ENCODE measurements at places on chromosomes 5 and 9. TPM values are rescaled to one million over a fixed set of nuclear protein-coding genes. Genes with fewer than 3 reads are reported as not detected.

PDLIM7 gene
- total RNA-seq = 21.3 TPM

WHRN gene
- 5.4 TPM for total RNA-seq

FAM221B gene
- not detected for total RNA-seq

DNA sequence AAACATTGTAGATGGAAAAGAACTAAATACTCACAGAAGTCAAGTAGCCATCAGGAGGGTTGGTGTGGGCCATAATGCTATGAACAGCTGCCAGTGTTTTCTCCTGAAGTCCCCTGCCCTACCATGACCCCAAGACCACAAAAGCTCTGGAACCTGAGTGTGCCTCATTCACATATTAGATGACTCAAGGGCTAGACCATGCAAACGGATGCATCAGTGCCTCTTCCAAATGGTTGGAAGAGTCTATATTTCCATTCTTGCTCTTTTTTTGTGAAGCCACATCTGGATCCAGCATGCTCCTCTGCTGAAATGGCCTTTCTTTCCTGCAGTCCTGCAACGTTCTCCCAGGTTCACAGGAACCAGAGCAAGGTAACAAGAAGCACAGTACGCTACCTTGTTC, 136.6 kb upstream of the EPB41L4A start:
- no peak for DNase-seq

GRCh38 chr9:2496934-2497333, 124.7 kb upstream of the VLDLR start:
- DNase-seq = no peak

- no peak for DNase-seq
These were observed 24.4 kb downstream of the RNF145 start for GRCh38 chr5:159184858-159185381.

All from hematopoietic multipotent progenitor cell (in vitro differentiated cells).